ENCODE measurements at places on chromosomes 16 and 17.

DNA sequence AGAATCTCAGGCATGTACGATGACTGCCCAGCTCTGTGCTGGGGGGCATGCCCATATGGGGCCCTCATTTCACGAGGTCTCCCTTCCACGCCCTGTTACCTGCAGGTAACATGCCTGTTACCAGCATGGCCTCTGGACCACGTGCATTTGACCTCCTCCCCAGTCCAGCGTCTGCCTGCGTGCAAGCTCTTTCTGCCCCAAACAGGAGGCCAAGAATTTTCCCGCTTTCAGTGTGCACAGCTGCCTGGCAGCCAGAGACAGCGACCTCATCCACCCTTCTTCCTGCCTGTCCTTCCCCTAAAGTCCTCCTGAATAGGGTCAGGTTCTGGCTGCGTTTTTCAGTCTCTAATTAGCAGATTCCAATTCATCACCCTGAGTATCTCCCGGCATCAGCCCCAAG is 306.5 kb upstream of the ZFHX3 start:
- no peak for DNase-seq

GRCh38 chr17:63841350-63842172 is 924 bp downstream of the SMARCD2 start:
- DNase-seq, result no peak

DNA sequence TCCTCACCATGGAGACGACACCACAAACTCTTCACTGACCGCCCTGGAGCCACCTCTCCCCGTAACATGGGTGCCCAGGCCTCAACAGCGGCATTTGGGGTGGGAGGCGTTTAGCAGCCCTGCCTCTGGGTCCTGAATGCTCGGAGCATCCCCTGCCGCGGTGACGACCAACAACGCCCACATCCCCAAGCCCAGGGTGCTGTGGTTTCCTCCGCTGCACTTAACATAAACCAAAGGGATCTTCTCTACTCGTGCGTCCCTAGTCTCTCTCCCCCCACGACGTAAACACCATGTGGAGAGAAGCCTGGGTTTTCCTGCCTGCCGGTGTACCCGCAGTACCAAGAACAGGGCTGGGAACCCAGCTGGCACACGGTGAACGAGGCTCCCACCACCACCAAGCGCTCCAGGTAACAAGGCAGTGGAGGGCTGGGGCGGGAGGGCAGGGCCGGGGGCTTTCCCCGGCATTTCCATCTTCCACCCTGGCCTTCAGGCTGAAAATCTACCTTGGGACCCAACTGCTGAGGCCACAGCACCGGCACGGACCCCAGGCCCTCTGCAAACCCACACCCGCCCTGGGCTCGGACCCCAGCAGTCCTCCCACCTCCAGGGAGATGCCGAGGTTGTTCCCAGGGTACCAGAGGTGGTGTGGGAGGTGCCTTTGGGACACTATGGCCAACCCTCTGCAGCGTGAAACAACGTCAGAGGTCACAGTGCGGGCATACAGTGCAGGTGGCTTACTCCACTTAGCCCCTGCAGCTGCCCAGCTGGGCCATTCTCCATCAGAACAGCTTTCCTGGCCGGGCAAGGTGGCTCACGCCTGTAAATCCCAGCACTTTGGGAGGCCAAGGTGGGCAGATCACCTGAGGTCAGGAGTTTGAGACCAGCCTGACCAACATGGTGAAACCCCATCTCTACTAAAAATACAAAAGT is 54.3 kb downstream of the TIMM22 start:
- no peak for DNase-seq

GRCh38 chr17:66562119-66562518 is 259.7 kb downstream of the PRKCA start:
- DNase-seq, result no peak

- no peak for DNase-seq
These were observed 650 bp downstream of the KIAA0753 start for GRCh38 chr17:6639586-6640535.

- DNase-seq, result no peak
These were observed 77.8 kb downstream of the WWP2 start for GRCh38 chr16:69839798-69840409.

GRCh38 chr17:66481271-66481670 is 178.9 kb downstream of the PRKCA start:
- DNase-seq, result no peak

DNA sequence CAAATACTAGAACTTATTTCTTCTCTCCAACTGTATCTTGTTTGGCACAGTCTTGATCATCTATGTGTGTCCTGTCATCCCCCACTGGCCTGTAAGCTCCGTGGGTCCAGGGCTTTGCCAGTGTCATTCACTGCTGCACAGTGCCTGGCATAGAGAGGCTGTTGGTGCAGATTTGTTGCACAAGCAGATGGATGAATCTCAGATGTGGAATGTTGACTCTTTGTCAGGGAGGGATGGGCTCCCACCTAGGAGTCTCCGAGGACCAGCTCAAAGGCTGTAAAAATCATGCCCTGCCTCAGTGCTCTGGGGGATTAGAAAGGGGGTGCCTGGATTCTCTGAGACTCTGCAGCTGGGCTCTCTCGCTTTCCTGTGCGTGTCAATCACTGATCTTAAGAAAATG is 60.6 kb downstream of the RAB11FIP4 start:
- no peak for DNase-seq

- DNase-seq, result no peak
These were observed 121.0 kb downstream of the COPRS start for GRCh38 chr17:31738067-31738466.

DNA sequence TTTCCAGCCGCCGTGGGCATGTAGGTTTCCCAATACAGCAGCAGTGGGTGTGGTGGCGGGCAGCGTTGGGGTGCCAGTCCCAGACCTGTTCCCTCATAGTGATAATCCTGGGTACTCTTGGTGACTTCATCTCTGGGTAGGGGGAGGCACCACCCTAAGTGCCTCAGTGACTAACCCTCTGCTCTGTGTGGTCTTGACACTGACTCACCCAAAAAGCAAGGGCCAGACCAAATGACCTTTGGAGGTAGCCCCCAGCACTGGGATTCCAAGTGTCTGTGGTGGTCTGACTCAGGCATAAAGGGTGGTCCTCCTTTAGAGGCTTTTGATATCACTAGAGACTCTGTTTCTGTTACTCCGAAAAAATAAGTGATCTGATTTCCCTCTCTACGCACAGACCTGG is 908 bp downstream of the CALB2 start:
- DNase-seq, result no peak

DNA sequence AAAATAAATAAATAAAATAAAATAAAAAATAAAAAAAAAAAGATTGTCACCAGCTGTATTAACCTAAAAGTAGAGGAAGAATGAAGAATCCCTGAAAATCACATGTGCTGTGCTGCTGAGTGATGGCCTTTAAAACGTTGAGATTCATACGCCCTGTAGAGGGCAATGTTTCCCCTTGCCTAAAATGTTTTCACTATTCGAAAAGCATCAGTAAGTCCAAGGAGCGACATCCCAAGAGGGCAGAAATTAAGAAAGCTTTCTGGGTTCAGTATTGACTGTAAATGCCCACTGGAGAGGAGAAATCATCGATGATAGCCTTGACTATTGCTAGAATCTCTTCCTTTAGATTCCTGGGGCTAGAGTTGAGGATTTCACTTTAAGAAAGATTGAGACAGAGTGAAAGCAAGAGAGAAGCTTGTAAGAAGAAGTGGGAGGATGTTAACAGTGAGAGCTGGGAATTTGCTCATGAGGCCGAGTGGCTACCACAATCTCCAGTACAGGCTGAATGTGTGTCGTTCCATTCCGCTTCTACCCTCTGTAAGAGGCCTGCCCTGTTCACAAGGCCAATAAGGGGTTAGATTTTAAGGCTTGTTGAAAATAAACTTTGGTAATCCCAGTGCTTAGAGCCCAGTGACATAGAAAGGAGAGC is 170.8 kb upstream of the FAM20A start:
- DNase-seq, result no peak

DNA sequence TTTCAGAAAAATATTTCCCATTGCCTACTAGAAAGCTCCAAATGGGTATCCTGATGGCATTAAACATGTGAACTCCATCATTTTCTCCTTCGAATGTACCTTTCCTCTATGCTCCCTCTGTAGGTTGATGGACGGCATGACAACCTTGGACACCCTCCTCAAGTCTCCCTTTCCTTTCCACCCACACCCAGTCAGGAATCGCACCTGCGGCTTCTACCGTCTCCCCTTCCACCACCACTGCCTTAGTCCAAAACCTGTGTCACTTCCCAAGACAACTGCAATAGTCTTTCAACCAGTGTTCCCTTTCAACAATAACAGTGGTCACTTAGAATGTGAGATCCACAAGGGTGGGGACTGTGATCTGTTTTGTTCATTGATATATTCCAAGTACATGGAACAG is 233.1 kb upstream of the AXIN2 start:
- no peak for DNase-seq

DNA sequence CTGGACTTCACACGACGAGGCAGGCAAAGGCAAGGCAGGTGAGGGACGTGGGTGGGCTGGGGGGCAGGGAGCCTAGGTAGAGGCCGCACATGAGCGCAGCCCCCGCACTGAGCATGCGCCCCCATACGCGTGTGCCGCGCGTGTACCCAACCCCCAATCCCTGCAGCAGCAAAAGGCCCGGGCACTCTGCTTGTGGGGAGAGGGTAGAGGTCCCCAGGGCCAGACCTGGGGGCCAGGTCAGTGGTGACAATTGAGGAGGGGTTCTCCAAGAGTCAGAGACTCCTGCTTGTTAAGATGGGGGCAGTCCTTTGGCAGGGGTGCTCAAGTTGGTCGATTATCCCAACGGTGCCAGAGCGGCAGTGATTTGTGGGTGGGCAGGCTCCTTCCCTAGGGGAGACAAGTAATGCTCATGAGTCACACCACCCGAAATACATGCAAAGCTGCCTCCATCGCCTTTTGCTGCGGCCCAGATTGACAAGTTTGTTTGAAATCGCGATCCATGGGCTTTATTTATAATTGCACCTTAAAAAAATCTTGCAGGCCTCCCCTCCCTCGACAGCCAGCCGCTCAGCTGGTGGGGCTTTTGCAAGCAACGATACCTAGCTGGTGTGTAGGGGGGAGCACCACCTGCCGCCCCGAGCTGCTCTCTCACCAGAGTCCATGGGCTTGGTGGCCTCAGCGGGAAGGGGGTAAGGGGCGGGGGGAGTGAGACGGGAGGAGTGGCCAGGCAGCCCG is 1.1 kb upstream of the GIT1 start:
- DNase-seq, result no peak

DNA sequence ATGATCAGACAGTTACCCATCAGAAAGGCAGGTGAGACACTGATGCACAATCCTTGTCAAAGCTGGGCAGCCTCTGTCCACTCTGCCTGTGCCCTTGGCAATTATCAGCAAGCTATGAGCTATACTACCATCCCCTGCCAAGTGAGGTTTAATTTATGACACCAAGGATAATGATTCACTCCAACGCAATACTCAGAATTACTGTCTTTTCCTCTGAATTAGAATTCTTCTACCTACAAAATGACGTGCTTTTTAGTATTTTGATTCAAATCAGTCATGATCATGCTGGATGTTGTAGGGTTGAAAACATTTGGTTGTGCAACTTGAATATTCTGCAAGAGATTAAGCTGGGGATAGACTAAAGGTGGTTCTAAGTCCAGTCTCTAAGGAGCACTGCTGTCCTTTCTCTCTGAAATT is 116.8 kb upstream of the SOX9 start:
- DNase-seq, result no peak
